ENCODE measurements at places on chromosomes 2 and 18. TPM values are rescaled to one million over a fixed set of nuclear protein-coding genes. Genes with fewer than 3 reads are reported as not detected.

Gene TGFA
- not detected for total RNA-seq

Gene C2orf76
- 13.3 TPM for total RNA-seq

Gene EVA1A
- total RNA-seq = not detected

Gene RAB17
- not detected for total RNA-seq

Gene ABHD1
- total RNA-seq = 1.2 TPM

Gene MAP3K19
- not detected for total RNA-seq

DNA sequence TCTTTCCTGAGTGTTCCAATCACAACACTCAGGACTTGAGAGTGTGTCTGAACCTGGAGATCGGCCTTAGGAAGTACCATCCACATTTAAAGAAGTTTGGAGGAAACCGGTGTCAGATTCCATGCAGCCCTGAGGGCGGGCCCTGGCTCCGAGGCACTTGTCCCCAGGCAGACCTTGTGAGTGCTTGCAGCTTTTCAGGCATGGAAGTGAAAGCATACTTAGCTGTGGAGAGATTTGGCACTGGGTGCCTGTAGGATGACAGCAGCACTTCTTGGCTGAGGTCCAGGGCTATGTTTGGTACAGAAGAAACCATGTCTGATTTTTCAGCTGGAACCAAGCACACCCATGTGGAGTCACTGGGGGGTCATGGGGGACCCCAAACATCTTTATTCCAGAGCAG lies 230.8 kb downstream of the SEPTIN10 start:
- peaks cover 4% of the 10 kb centered on the region for H3K27me3 ChIP-seq
- H3K36me3 ChIP-seq = no peaks in the 10 kb centered on the region
- H3K27ac ChIP-seq = no peak overlapping the region
- H3K4me1 ChIP-seq = no peaks in the 10 kb centered on the region

GRCh38 chr2:159714247-159714930 lies 2.1 kb downstream of the MARCHF7 start:
- H3K4me1 ChIP-seq = peaks cover 36% of the 10 kb centered on the region
- H3K27me3 ChIP-seq = no peaks in the 10 kb centered on the region
- H3K27ac ChIP-seq = peak overlapping the region; percentile 99
- H3K36me3 ChIP-seq = peaks cover 69% of the 10 kb centered on the region
- no peak for DNase-seq

DNA sequence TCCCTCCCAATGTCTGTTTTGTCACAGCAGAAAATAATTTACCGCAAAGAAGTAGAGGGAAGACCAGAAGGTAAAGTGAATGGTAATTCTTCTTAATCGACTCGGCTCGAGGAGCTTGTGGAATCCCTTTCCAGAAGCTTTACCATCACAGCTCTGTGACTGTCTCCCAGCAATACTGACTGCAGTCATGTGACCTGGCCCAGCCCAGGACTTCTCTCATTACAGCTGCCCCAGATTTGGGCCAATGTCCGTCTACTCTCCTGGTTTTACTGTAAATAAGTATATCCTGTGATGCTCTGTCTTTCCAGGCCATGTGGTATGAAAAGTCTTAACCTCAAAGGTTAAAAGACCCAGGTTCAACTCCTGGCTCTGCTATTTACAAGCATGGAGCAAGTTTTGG lies 18.9 kb upstream of the ELOA2 start:
- no peak overlapping the region for H3K4me3 ChIP-seq
- no peaks in the 10 kb centered on the region for H3K4me1 ChIP-seq
- no peak for DNase-seq
- H3K27me3 ChIP-seq = peaks cover 6% of the 10 kb centered on the region
- no peak overlapping the region for H3K27ac ChIP-seq

DNA sequence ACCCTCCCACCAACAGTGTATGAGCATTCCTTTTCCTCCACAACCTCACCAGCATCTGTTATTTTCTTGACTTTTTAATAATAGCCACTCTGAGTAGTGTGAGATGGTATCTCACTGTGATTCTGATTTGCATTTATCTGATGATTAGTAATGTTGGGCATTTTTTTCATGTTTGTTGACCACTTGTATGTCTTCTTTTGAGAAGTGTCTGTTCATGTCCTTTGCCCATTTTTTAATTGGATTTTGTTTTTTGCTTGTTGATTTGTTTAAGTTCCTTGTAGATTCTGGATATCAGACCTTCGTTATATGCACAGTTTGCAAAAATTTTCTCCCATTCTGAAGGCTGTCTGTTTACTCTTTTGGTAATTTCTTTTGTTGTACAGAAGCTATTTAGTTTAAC lies 59.1 kb downstream of the SP100 start:
- DNase-seq = no peak
- peaks cover 41% of the 10 kb centered on the region for H3K4me1 ChIP-seq
- H3K27me3 ChIP-seq = no peaks in the 10 kb centered on the region
- H3K27ac ChIP-seq = no peak overlapping the region

DNA sequence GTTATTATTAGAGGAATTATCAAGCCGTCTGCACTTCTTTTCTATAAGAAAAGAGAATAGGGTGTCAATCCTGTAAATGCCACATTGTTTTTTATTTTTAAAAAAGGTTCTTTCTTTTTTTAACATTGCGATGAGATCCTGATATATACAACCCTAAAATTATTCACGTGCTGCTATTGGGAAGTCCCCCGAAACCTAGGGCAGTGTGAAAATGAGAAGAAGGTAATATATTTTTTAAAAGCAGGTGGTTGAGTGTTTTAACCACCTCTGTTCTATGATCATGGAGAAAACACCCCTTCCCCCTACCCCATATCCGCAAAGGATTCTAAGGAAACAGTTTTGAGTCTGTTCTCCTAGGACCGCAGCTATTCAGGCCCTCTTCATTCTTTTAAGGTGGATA lies 94.5 kb upstream of the KLHL14 start:
- H3K4me1 ChIP-seq = no peaks in the 10 kb centered on the region
- H3K27me3 ChIP-seq = no peaks in the 10 kb centered on the region
- no peak overlapping the region for H3K4me3 ChIP-seq
- DNase-seq = no peak
- H3K36me3 ChIP-seq = no peaks in the 10 kb centered on the region
- no peak overlapping the region for H3K27ac ChIP-seq

GRCh38 chr2:31318361-31319336 lies 84.7 kb downstream of the EHD3 start:
- peaks cover 47% of the 10 kb centered on the region for H3K4me1 ChIP-seq
- H3K36me3 ChIP-seq = no peaks in the 10 kb centered on the region
- H3K27me3 ChIP-seq = peaks cover 3% of the 10 kb centered on the region
- peak; percentile 31 for DNase-seq
- peak overlapping the region; percentile 62 for H3K27ac ChIP-seq

GRCh38 chr2:122136056-122136455 lies 380.6 kb downstream of the TSN start:
- H3K27me3 ChIP-seq = no peaks in the 10 kb centered on the region
- DNase-seq = no peak
- no peak overlapping the region for H3K4me3 ChIP-seq
- no peaks in the 10 kb centered on the region for H3K4me1 ChIP-seq
